ENCODE measurements at places on chromosomes 11 and 22.

- no peak for DNase-seq
Measured at GRCh38 chr11:126083829-126084607, 21.4 kb upstream of the CDON start.

- no peak for DNase-seq
Measured at GRCh38 chr22:23673826-23674690, 16.8 kb upstream of the RGL4 start.

- no peak for DNase-seq
Measured at GRCh38 chr11:117724621-117725020, 72.4 kb downstream of the DSCAML1 start.

- no peak for DNase-seq
Measured at GRCh38 chr11:16440136-16440535, 83.8 kb upstream of the SOX6 start.

Measured in CD4-positive, alpha-beta T cell treated with Interleukin-1 beta for 1 hour (primary cell).